ENCODE measurements at places on chromosomes 3 and 15.
A peak's percentile ranks its signal among the peaks of the same experiment; 100 is the strongest.

- peak; percentile 72 for DNase-seq
Measured at GRCh38 chr3:38479431-38480092, 16.6 kb upstream of the EXOG start.

DNA sequence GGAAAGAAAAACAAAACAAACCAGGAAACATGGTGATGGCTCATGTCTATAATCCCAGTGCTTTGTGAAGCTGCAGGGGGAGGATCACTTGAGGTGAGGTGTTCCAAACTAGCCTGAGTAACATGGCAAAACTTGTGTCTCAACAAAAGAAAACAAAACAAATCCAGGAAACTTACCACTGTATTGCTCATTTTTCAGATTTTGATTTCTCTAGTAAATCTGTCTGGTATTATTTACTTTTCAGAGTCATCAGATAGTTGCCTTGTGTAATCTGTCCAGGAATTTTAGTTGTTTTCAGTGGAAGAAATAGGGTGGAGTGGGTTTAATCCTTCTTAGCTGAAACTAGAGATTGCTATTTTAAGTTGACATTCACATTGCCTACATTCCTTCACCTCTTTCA is 91.8 kb upstream of the ALCAM start:
- DNase-seq = no peak

GRCh38 chr3:140595295-140595694 is 82.6 kb upstream of the TRIM42 start:
- DNase-seq = no peak

GRCh38 chr3:124456506-124456905 is 273.7 kb upstream of the UMPS start:
- no peak for DNase-seq

DNA sequence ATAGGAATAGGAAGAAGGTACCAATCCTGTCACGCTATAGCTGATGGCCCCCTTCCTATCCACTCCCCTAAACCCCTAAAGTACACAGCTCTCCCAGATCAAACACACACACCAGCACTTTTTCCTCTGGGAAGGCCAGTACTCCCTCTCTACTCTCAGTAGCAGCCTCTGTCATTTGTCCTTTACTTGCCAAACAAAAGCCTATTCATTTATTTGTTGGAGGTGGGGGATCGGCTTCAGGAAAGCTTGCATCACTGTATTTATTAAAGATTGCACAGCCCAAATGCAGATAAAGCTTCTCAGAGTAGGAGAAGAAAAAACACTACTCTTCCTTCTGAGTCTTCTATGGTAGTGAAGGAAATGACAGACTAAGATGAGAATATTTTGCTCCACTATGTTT is 429.7 kb upstream of the RASGRP1 start:
- DNase-seq = no peak

- no peak for DNase-seq
Measured at GRCh38 chr3:52790741-52791140, 3.9 kb upstream of the ITIH3 start.

DNA sequence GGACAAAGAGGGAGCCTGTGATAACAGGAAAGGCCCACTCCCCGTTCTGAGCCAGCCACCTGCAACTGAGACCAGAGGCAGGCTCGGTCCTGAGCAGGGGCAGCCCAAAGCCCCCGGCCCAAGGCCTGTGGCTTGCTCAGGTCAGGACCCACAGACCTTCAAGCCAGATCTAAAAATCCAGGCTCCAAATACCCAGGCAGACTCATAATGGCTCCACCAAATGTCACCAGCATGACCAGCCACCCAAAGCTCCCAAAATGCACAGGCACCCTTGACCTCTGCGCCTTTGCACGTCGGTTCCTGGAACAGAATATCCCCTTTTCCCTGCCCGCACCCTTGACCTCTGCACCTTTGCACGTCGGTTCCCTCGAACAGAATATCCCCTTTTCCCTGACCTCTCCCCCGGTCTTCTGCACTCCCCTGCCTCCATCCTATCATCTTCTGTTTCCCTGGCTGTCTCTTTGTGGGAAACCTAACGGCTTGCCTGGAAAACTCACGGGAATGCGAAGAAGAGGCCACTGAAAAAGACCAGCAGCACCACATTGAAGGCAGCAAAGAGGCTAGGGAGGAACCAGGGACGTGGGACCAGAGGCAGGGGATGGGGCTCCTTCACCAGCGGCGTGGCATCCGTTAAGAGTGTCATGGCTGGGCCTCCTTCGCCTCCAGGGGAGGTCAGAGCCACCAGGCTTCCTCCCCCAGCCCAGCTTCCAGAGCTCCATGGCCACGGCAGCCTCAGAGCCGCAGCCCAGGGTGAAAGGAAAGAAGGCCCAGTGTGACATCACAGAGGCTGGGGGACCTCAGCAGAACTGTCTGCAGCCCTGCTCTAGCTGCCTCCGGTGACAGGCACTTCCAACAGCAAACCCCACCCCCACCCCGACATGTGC is at the start of gene ZDHHC19:
TSS of gene ZDHHC19 (minus strand) at position 728 of the 884 bp plus-strand sequence. CDS start at position 643, 85 bp downstream.
- peak; percentile 20 for DNase-seq

GRCh38 chr3:55516392-55517030 is 29.4 kb upstream of the WNT5A start:
- DNase-seq = no peak

GRCh38 chr3:29644261-29644660 is 363.4 kb downstream of the RBMS3 start:
- DNase-seq = no peak

DNA sequence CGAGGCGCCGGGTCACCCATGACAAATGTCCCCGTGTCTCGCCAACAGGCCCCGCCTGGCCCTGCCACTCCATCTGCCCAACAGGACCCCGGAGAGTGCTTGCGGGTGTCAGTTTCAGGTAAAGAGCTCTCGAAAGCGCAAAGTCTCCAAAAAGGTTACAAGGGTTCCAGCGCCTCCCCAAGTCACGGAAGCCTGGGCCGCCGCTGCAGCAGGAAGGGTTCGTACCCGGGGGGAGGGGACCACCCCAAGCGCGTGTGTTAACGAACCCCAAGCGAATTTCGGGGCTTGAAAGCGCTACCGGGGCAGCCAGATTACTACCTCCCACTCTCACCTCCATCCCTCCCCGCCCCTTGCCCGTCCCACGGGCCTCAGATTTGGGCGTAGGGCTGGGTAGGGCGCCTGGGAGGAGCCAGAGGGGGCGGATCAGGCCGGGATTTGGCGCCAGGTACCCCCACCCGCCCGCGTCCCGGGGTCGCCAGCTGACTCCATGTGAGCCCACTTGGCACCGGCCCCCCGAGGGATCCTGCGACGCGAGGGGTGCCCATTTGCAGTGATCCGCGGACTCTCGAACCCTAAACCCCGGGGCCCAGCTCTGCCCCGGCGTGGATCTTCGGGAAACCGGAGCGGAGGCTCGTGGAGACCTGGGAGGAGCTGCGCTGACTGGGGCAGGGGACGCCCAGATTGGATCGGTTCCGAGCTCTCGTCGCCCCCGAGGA is 85.9 kb downstream of the NR2F2 start:
- DNase-seq = peak; percentile 74

DNA sequence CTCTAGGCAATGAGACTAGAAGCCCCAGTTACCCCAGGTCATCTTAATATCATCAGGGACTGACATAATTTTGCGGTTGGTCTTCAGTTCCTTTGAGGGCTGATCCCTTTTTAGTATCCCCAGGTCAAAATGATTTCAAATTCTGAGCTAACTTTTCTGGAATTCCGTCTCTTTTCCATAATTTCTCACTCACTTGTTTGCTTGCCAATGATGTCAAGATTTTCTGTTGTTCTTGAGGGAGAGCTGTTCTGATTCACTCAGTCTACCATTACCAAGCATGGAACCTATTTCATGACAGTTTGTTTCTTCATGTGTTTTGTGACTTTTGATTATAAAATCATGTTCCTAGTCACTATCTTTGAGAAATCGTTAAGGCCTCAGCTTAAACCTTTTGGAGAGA is 190.5 kb upstream of the LYSMD4 start:
- no peak for DNase-seq

DNA sequence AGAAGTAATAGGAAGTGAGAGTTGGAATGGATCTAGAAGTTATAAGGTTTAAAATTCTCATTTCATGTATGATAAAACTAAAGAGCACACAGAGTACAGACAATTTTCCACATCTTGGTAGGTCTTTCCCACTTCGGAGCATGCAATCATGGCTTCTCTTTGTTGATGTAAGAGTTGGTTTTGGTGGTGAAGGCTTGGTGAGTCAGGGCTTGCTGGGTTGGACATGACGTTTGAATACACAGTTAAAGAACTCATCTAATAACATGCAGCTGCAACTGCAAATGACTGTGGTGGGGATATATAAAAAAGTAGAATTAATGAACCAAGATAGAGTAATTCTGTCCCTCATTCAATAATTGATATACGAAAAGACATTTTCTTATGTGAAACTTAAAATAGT is 39.5 kb upstream of the GRM7 start:
- DNase-seq = no peak

DNA sequence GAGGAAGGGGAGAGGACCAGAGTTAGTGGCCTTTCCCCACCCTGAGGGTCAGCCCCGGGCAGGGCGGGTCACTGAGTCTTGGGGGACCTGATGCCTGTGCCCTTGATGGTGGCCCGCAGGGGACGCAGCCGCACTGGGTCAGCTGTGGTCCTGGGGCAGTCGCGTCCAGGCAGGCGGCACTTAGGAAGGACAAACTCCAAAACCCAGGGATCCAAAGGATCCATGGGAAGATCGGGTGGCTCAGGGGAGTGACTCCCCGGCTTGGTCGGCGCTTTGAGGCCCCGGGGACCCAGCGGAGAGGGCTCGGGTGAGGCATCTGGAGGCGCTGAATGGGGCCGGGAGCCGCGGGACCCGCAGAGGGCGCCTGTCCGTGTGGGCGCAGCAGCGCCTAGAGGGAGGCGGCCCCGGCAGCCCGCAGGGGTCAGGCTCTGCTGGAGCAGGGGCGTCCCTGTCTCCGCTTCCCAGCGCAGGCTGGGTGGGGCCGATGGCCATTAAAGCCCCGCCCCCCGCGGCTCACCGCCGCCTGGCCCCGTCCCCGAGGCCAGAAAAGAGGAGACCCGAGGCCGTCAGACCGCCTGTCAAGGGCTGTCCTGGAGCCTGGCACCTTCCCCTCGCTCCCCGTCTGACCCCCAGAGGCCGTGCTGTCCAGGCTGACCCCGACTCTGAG is 17.5 kb downstream of the CIDEC start:
- peak; percentile 84 for DNase-seq

DNA sequence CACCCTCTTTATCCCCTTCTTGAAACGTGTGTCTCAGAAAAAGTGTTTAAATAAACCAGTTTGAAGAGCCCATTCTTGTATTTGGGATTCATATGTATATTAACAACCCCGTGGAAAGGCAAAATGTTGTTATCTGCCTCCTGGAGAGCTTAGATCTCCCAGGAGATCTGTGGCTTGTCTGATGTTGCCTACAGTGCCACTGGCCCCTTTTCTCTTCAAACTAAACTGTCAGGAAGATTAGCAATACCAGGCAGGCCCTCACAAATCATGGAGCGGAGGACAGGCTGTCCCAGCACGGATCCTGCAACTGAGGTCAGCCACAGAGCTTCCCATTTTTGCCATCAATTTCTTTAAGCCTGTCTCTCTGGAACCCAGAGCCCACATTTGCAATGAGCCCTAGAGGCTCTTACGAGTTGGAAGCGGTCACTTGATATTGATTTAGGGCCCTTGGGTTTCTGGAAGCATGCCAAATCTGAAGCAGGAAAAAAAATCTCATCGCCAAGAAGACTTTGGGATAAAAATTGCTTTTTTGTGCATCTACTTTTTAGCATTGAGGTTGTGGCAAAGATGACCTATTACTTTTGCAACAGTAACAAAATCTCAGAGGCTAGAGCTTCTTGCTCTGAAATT is 234.1 kb downstream of the OPA1 start:
- DNase-seq = no peak

GRCh38 chr3:158094235-158095110 is 11.7 kb downstream of the SHOX2 start:
- peak; percentile 78 for DNase-seq

- DNase-seq = no peak
Measured at GRCh38 chr15:52576692-52577091, 7.9 kb upstream of the ARPP19 start.

GRCh38 chr3:43061101-43061895 is 44.6 kb downstream of the POMGNT2 start:
- no peak for DNase-seq

DNA sequence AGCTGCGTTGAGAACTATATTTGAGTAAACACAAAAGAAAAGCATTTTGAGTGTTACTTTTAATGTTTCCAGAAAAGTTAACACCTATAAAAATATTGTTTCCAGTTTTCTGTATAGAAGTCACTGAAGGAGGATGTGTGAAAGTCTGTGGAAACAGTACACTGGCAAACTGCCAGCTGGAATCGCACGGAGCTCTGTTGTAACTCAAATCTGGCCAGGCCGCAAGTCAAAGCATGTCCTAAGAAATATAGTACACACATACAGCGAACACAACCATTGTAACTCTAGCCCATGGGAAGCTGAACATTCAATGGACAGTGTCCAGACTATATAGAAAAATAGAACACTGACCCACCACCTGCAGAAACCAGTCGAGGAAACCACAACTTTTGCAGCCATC is 657.2 kb downstream of the FHIT start:
- no peak for DNase-seq

GRCh38 chr3:99721633-99722007 is 83.2 kb downstream of the COL8A1 start:
- no peak for DNase-seq

DNA sequence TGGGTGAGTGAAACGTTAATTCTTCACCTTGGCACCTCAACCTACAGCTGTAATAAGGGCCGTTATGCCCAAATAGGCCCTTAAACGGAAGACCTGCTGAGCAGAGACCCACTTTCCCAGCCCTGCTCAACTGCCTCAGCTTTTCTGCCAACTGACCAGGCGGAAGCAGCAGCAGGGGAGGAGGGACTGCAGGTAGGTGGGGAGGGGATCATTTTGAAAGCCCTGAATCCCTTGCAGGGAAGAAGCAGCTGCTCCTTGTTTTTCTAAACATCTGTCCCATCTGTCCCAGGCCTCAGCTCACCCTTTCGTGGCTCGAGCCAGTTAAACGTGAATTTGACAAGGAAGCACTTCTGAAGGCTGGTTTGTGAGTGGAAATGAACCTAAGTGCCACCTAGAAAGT is 978 bp upstream of the CMC1 start:
- DNase-seq = peak; percentile 71

- DNase-seq = peak; percentile 71
Measured at GRCh38 chr3:61966200-61966599, 404.8 kb downstream of the PTPRG start.

- peak; percentile 67 for DNase-seq
Measured at GRCh38 chr3:64444490-64445108, 219.3 kb upstream of the PRICKLE2 start.

DNA sequence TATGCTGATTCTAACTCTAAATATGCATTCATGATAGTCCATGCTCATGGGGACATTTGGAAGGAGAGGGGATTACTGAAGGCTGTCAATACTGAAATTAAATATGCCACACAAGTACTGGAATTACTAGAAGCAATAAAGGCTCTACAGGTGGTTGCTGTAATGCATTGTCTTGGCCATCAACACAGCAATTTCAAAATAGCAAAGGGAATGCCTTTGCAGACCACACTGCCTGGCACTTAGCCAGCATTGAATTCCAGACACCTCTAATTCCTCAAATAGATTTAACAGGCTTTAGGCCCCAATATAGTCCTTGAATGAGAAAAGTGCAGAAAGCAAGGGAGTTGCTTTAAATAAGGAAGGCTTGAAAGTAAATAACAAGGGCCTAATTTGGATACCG is 115.8 kb upstream of the PLCL2 start:
- DNase-seq = peak; percentile 21

GRCh38 chr3:69791106-69791505 is 51.8 kb downstream of the MITF start:
- no peak for DNase-seq

- DNase-seq = no peak
Measured at GRCh38 chr15:76993114-76993725, 1.7 kb upstream of the PSTPIP1 start.

- DNase-seq = no peak
Measured at GRCh38 chr3:127689266-127689860, 16.6 kb downstream of the ABTB1 start.

GRCh38 chr3:99762901-99763300 is 54.8 kb upstream of the CMSS1 start:
- DNase-seq = no peak
